Cerebellar nuclear complex (tissue), 1 donor: ENCODE measurements at places on chromosomes 4 and X.

- DNase-seq = no peak
These were observed 17.7 kb upstream of the TMEM154 start for GRCh38 chr4:152697284-152698088.

DNA sequence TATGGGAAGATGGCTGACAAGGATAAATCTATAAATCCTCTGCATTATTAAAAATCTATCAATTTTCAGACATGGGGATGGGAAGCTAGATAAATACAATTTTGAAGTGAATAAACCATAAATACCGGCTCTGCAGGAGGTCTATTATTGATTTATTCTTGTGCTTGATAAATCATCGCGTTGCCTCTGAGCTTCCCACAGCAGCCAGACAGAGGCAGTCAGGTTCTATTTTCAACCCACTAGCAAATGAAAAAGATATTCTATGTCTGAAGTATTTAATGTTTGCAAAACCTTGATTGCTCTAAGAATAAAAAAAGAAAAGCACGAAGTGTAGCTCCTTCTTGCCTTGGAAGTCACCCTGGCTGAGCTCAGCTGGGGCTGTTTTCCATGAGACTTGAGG lies 216.2 kb downstream of the DHRSX start:
- DNase-seq = no peak

- DNase-seq = no peak
These were observed 286.3 kb downstream of the ANKRD50 start for GRCh38 chr4:124426279-124426678.

- no peak for DNase-seq
These were observed 142.3 kb downstream of the PDGFC start for GRCh38 chr4:156829201-156829873.

GRCh38 chr4:103802766-103803165 lies 83.0 kb upstream of the TACR3 start:
- no peak for DNase-seq

DNA sequence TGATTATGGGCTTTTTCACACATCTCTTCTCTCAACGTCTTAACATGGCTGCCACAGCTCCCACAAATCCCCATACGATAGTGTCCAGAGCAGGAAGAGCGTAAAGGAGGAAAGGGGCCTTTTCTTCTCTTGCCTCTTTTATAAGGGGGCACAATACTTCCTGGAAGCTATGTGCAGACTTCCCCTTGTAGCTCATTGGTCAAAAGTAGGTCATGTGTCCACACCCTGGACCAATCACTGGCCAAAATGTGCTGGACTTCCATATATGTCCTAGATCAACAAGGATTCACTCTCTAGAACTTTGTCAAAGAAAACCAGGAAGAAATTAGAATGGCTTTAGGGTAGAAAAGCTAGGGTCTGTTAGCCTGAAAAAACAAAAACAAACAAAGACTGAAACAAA lies 26.7 kb downstream of the STK32B start:
- no peak for DNase-seq

DNA sequence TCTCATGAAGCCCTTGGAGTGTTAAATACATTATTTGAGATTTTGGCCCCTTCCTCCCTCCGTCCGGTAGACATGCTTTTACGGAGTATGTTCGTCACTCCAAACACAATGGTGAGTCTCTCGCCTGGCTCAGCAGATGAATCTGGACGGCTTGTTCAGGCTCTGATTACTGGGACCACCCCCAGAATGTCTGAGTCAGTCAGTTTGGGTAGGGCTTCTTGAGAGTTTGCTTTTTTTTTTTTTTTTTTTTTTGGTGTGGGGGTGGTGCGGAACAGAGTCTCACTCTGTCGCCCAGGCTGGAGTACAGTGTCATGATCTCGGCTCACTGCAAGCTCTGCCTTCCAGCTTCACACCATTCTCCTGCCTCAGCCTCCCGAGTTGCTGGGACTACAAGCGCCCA lies 62.4 kb upstream of the MSANTD1 start:
- no peak for DNase-seq

DNA sequence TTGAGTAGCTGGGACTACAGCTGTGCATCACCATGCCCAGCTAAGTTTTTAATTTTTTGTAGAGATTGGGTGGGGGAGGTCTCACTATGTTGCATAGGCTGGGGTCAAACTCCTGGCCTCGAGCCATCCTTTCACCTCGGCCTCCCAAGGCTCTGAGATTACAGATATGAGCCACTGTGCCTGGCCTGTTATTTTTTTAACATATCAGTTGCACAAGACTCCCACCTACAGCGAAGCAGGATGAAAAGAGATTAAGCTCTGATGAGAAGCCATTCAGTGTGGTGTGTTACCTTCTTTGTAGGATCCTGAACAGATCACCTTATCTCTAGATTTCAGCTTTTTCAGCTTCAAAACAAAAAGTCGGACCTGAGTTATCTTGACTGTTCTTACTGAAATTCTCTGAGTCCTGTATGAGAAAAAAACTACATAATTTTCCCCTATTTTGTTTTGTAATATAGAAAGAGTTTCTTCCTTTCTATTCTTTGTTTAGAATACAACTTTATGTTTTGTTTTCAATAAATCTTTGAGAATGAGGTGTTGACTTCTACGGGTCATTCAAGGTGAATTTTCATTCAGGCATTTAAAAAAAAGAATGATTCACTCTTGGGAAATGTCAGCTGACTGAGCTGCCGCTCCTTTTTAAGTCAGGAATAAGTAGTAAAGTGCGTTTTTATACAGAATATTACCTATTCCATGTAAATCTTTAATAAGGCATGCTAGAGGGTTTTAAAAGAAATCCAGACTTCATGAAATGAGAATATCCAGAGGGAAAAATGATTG lies 134.6 kb downstream of the ARSF start:
- no peak for DNase-seq

DNA sequence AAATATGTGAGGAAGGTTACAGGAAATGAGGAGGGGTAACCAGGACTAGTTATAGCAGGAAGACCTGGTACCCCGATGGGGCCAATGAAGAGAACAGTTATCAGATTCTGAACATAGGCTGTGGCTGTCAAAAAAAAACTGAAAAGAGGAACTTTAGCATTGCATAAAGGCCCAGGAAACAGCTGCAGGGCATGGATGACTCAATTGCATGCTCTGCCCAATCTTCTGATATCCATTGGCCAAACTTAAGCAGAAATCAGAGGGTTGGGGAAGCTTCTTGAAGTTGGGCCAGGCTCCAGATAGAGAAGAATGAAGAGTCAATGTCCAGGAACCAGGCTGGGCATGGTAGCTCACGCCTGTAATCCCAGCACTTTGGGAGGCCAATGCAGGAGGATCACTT lies 1222.4 kb upstream of the PRKX start:
- DNase-seq = no peak

- DNase-seq = no peak
These were observed 2.0 kb upstream of the FGF2 start for GRCh38 chr4:122824616-122825015.

DNA sequence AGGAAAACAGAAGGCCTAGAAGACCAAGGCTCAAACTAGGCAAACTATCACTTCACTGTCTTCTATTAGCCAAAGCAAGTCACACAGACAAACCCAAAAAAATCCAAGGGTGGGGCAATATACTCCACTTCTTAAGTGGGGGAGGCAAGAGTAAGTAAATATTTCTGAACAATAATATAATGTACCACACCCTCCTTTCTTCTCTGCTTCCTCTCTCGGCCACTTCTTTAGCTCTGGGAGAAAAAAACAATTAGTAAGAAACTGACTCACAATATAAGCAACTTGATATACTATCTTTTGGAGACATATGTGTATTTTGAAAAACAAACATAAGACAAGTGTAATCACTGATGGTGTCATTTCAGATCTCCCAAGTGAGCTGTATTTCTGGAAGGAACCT lies 14.8 kb downstream of the DCAF8L1 start:
- DNase-seq = no peak

DNA sequence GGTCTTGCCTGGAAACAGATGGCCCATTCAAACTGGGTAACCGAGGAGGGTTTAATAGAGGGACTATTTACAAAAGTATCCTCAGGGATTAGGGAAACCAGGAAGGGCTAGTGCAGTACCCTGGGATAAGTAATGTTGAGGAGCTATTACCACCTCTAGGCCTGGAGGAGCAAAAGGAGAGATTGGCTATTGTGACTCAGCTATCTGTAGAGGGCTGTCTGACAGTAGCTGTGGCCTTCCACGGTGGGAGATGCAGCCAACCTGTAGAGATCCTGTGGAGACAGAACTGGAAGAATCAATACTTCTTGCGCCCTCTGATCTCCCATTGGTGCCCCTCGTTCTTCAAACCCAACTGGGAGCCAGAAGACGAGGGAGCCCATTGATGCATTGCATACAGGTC lies 34.1 kb upstream of the RPS6KA3 start:
- no peak for DNase-seq

GRCh38 chrX:77975755-77976154 lies 6.3 kb upstream of the PGAM4 start:
- DNase-seq = no peak

- DNase-seq = no peak
These were observed 878.7 kb upstream of the TENM3 start for GRCh38 chr4:181364504-181364903.

DNA sequence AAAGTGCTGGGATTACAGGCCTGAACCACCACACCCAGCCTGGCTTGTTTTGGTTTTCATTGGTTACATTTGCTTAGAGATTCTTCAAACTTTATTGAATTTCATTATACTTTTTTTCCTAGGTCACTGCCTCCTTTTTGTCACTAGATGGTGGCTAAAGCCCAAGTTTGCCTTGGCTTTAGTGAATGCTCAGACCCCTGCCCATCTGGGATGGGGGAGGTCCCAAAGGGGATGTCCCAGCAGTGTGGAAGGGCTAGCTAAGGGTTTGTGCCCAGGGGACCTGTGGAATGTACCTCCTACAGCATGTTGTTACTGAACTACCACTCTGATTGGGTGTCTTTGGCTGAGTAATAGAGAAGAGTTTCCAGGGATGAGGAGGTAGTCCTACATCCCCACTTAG lies 58.4 kb downstream of the CEP135 start:
- DNase-seq = no peak

DNA sequence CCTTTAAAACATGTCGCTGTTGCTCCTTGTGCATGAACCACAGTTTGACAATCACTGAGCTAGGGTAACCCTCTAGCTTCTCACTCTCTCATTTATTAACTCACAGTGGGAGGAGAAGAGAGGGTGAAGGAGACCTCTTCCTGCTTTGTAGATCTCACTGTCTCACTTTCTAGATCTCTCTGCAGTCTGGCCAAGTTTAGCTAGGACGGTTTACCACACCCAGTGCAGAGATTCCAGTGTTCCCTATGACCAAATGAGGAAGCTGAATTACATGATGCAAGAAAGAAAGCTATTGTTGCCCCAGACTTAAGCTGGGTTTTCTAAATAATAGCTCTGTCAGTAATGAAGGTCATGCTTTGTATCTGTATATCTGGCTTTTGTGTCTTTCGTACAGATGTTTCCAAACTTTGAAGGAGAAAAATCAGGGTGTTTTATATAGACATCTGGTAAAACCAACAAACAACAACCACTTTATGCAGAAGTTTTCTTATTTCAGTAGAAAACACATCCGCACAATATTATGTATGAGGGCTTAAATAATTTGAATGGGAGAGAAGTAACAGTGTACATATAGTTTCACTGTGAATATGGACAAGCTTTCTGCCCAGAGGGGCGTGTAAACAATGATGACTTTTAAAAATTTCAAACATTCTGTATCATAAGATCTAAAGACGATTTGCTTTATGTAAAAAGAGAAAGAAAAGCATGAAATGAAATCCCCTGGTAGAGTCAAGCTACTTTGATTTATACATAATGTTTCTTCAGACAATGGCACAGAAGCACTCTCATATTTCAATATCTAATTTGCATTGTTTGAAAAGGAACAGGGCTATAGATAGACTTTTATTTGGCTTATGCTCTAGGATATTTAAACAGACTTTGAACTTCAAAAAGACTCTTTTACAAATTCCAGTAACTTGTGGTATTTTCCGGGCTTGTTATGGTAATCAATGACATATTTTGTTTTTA lies 582.3 kb downstream of the FSTL5 start:
- no peak for DNase-seq

GRCh38 chr4:65089666-65090065 lies 580.6 kb downstream of the EPHA5 start:
- DNase-seq = no peak

DNA sequence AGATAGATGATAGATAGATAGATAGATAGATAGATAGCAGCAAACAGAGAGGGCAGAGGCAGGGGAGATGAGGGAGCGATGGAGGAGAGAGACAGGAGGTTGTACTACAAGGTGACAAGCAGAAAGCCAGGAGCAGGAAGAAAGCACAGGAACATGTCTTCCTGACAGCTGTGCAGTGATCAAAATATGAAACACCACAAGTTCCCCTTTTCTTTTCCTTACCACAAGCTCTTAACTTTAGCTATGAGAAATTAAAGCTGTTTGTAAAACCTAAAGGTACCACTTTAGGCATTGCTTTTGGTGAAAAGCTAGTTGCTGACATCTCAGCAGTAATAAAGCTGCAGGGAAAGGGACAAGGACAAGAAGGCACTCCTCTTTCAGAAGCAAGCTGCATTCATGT lies 9.1 kb upstream of the MAGED4B start:
- no peak for DNase-seq

DNA sequence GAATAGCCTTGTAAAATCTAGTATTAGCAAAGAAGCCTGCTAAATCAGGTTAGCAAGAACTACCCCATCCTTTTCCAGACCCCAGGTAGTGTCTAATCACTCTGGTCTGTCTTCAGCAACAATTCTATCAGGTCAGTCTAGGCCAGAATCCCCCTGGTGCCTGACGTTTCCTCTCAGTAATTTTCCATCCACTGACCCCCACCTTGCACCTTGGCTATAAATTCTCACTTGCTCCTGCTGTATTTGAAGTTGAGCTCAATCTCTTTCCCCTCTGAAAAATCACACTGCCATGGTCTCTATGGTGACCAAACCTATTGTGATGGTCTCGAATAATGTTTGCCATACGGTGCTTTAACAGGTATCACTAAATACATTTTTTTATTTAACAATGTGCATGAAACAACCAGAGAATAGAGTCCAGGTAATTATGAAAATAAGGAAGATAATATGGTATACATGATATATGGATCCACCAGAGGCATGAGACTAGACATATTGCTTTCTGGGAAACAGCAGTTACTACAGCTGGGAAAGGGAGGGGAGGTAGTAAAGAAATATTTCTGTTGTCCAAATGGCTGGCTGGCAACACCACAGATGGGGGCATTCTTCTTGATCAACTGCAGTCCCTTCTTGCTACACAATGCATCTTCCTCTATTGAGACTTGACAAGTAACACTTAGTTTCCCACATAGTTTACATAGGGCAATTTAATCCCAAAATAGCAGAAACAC lies 33.8 kb downstream of the CXCL1 start:
- DNase-seq = no peak

DNA sequence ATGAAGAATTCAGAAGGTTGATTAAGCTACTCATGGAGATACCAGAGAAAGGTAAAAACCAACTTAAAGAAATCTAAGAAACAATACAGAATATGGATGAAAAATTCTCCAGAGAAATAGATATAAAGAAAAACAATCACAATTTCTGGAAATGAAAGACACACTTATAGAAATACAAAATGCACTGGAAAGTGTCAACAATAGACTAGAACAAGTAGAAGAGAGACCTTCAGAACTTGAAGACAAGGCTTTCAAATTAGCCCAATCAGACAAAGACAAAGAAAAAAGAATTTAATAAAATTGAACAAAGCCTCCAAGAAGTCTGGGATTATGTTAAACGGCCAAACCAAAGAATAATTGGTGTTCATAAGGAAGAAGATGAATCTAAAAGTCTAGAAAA lies 9.6 kb downstream of the STBD1 start:
- DNase-seq = no peak

GRCh38 chr4:168863719-168864647 lies 146.1 kb downstream of the CBR4 start:
- DNase-seq = no peak
